ENCODE measurements at places on chromosomes 1 and 21. TPM values are rescaled to one million over a fixed set of nuclear protein-coding genes. Genes with fewer than 3 reads are reported as not detected.

The DDR2 gene
- 384 TPM for total RNA-seq

GRCh38 chr1:115343200-115343737, 5.2 kb upstream of the NGF start:
- H3K4me3 ChIP-seq = no peak overlapping the region
- no peaks in the 10 kb centered on the region for H3K36me3 ChIP-seq
- H3K27ac ChIP-seq = no peak overlapping the region
- no peak for DNase-seq
- H3K4me1 ChIP-seq = no peaks in the 10 kb centered on the region

DNA sequence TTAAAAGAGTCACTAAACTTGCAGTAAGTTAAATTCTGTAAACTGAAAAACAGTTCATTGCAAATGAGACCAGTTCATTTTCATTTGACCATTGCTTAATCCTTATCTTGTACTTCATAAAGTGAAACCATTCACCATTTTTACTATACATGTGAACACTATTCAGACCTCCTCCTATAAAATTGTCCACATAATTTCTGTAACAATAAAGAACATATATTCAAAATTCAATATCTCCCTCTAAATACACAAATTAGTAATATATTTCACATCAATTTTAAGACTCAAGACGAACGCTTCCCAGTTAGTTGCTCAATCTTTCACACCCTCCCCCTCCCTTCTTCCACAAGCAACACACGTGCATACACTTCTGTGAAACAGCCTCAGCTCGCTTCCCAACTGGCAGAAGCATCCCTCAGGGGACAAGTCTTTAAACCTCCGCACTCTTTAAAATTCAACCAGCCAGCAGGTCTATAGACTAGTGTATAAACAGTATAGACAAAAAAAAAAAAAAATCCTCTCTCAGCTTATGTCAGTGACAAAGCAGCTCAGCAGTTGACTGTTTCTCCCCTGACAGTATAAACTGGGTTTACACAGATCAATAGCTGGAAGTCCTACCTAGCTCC, 99.6 kb downstream of the DENND1B start:
- peak overlapping the region; percentile 10 for H3K27ac ChIP-seq
- H3K27me3 ChIP-seq = no peaks in the 10 kb centered on the region
- no peaks in the 10 kb centered on the region for H3K36me3 ChIP-seq

- DNase-seq = no peak
- peaks cover 62% of the 10 kb centered on the region for H3K27me3 ChIP-seq
- no peaks in the 10 kb centered on the region for H3K36me3 ChIP-seq
- H3K4me3 ChIP-seq = no peak overlapping the region
- H3K4me1 ChIP-seq = no peaks in the 10 kb centered on the region
These were observed 126.9 kb downstream of the TMEM53 start for GRCh38 chr1:44547361-44547760.

DNA sequence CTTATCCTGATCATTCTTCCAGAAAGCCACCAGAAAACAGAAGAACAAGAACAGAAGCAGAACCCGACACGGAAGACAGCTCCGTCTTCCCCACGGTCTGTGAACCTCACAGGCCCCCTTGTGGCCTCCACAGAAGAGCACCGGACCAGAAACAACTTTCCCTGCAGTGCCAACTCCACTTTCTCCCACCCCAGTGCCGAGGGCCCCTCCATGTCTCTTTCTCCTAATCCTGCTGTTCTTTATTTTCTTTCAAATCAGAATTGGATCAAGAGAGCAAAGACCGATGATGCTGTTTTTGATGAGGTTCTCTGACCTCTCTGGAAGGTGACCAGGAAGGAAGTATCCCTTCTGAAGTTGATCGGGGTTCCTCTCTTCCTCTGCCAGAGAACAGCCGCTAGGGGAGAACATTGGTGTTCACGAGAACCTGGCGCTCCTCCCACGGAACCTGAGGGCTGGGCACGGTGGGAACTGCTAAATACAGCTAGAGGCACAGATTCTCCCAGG, 58.9 kb upstream of the CTTNBP2NL start:
- no peak for DNase-seq
- H3K4me1 ChIP-seq = peaks cover 7% of the 10 kb centered on the region
